ENCODE measurements at places on chromosomes 1 and 21. TPM values are rescaled to one million over a fixed set of nuclear protein-coding genes. Genes with fewer than 3 reads are reported as not detected.

DNA sequence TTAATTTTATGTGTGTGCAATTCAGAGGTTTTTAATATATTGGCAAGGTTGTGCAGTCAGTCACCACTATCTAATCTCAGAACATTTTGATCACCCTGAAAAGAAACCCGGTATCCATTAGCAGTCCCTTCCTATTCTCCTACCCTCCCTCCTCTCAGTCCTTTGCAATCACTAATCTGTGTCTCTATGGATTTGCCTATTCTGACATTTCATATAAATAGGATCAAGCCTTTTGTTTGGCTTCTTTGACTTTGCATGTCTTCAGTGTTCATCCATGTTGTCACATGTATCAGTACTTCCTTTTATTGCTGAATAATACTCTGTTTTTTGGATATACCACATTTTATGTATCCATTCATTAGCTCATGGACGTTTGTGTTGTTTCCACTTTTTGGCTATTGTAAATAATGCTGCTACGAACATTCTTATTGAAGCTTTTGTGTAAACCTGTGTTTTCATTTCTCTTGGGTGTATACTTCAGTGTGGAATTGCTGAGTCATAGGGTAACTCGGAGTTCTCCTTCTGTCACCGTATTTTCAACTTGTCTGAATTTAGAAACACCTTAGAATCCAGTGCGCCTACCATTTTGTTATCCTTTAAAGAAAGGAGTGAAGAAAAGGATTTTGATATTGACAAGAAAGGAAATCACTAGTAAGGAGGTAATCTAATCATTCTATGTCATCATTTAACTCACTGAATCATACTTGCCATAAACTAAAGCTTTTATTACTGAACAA is 3.4 kb downstream of the CEP85 start:
- peak; percentile 62 for DNase-seq

DNA sequence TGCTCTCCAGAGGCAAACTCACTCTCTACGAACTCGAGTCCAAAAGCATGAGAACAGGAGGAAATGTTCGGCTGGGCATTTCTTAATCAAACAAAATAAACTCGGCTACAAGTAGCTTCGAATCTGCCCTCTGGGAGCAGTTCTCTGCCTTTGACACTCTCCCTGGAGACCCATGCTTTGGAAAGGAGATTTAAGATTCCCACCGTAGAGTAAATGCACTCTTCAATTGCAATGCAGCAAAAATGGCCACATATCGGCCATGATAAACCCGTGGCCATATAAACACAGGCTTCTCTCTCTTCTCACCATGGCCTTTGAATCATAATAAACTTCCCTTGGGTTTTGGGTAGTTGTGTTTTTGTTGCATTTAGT is 215.4 kb downstream of the TOMM20 start:
- no peak for DNase-seq

DNA sequence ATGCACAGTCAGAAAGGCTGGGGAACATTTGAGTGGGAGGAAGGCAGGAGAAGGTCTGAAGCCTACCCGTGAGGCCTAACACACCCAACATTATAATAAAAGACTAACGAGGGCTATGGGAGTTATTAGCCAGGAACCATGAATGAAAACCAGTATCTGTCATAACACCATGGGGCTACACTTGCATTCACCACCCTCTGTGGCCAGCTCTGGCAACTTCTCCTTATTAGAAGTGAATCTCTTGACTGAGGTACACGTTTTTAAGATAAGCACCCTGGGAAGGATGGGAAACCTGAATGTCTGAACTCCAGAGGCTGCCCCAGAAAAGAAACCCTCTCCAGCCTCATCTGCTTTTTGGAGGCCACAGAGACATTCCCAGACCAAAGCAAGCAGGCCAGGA is 204.3 kb upstream of the RAB4A start:
- DNase-seq, result no peak

GRCh38 chr1:56758135-56758534 is 61.1 kb downstream of the FYB2 start:
- no peak for DNase-seq

DNA sequence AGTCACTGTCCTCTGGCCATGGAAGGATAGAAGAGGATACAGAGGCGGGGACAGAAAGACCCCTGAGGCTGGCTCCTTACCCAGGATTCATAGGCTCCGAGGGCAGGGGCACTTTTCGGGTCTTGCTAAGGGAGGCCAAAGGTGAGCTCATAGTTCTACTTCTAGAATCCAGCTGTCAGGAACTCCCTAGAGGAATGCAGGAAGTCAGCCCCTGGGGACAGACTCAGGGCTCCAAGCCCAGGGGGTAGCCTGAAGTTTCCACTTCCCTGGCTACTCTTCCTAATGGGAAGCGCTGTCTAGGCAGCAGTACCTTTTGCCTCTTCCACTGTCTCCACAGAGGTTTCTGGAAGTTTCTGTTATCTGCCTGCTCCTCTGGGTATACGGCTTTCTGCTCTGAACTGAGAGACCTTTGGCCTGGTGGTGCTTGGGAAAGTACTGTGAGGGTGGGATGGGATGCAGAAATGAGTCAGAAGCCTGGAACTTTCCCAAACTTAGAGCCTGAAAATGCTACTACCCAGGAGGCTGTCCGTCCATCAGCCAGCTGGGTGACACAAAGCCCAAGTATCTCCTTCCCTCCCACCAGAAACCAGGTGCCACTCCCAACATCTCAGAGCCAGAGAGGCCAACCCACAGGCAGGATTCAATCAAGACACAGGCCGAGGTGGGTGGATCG is 3.6 kb downstream of the UBXN11 start:
- DNase-seq, result peak; percentile 82

- DNase-seq, result peak; percentile 70
These were observed 91.7 kb upstream of the GNG4 start for GRCh38 chr1:235741294-235741693.

DNA sequence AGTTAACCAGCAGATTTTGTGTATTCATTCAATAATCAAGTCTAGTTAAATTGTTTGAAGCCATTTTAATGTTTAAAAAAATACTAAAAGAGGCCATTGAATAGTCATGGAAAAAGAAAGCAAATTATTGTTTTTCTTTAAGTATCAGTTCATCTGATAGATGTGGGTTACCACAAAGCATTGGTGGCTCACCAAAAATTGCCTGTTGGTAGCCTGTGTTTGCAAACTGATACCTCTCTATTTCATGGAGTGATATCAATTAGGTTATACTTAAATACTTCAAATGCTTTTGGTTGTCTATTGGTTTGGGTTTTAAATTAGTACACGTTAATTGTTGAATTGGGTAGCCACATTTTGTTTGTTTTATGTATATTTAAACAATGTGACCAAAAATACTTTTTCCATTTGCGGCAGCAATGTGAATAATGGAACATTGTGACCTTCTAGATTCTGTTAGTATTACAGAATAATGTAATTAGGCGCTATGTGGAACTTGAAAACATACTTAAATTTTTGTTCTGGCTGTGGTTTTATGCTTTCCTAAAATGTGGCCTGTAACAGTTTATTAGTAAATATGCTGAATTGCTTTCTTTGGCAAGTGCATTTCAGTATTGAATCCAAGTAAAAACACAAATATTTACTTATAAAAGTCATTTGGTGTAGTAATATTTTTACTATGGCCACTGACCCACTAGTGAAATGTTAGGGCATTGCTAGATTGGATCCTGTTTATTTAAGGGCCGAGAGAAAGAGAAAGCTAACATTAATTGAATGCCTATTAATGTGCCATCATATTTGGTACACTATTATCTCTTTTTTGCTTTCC is 37.1 kb upstream of the NBL1 start:
- DNase-seq, result peak; percentile 69

DNA sequence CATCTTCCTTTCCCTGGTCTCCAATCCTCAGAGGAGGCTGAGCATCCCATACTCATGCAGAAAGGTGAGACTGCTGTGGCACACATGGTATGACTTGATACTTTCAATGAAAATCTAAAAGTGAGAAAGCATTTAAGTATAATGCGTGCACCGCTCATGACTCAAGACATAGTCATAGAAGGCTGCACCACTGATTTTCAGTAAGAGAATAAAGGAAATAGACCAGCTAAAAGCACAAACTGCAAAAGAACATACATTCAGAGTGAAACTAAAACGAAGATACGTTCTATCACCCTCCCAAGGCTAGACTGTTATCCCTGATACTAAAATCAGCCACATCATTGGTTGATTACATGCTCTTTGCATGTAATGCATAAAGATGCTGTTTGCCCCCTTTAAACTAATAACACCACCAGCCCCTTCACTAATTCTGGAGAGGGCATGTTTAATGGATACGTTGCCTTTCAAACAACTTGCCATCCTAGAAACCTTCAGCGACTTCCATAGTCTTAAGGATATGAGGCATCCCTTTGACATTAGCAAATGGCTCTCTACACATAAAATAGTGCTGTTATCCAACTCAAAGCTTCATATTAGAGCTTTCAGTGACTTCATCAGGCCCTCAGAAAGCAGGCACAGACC is 2.1 kb downstream of the PLD5 start:
- no peak for DNase-seq

- no peak for DNase-seq
These were observed 37.1 kb upstream of the IL12RB2 start for GRCh38 chr1:67270541-67270940.

DNA sequence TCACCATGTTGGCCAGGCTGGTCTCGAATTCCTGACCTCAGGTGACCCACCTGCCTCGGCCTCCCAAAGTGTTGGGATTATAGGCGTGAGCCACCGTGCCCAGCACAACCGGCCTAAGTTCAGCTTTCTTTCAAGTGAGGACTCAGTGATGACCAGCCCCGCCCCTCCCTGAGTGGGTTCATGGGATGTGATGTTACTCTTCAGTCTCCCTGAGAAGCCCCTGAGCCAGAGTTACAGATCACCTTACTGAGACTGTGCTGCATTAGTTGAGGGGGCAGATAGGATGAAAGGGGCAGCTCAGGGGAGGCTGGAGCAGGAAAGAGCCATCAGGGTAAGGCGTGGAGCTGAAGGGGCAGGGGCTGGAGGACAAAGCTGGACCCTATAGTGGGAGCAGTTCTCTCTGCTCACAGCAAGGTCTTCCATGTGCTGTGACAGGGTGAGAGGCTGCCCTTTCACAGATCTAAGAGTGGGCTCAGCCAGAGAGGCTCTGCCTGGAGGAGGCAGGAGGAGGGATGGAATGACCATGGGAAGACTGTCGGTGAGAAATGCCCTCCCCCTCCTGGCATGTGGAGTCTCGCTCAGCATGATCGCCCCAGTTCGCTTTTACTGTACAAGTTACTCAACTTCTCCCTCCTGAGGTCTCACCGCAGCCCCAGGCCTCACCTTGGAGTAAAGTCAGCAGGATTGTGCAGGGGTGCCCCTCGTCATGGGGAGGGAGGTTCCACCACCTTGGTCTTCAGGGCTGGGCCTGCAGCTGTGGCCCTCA is 13.4 kb downstream of the SH2D2A start:
- DNase-seq, result no peak

DNA sequence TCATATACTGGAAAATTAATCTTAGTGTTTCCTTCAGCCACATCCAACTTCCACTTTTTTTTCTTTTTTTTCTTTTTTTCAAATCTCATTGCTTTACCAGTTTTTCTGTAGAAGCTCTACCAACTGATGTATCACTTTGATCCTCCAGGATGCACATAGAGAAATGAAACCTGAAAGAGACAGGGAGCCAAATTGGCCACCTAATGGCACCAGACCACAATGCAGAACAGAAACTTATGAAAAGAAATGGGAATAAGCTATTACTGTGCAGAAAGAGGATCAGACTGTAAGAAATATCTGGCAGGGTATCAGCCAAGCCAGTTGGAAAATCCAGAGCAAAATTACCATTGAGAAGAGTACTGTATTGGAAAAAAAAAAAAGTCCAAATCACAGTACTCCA is 1514.2 kb downstream of the MRPL39 start:
- no peak for DNase-seq

DNA sequence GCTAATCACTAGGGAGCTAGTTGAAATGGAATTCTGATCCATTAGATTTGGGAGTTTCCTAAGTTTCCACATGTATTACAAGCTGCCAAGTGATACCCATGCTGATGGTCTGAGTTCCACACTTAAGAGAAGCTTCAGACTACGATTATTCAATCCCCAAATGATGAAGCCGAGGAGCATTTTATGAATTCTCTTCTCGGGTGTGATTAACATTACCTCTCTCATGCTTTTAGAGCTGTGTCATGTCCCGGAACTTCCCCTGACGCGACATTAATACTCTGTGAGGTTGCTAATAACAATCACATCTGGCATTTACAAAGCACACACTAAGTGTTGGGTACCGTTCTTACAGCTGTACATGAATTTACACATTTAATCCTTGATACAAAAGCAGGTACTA is 63.0 kb downstream of the KCNJ15 start:
- DNase-seq, result no peak

DNA sequence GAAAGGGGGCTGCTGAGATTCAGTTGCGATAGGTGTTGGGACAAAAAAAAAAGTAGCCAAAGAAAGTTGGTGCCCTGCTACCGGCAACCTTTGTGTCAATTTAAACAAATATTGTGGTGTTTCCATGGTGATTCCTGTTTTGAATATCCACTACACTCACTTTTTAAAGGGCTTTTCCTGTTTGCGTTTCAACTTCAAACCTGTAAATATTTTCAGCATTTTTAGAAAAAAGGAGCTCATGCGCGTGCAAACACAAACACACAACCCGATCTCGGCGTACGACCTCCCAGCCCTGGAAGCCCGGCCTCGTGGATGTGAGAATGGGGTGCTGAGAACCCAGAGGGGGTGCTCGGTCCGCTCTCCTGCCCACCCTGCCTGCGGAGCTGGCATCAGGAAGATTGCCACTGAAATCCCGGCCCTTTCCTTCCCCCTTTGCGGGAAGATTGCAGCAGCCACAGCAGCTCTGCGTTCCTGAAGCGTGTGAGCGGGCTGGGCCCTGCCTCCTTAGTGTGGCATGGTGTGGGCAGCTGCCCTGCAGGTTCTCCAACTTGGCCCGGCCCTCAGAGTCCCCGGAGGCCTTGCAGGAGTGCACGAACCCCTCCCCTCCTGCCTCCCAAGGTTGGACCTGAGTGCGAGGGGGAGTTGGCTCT is 34.8 kb downstream of the CASZ1 start:
- no peak for DNase-seq

GRCh38 chr1:109803901-109804331 is 40.2 kb upstream of the EPS8L3 start:
- no peak for DNase-seq

DNA sequence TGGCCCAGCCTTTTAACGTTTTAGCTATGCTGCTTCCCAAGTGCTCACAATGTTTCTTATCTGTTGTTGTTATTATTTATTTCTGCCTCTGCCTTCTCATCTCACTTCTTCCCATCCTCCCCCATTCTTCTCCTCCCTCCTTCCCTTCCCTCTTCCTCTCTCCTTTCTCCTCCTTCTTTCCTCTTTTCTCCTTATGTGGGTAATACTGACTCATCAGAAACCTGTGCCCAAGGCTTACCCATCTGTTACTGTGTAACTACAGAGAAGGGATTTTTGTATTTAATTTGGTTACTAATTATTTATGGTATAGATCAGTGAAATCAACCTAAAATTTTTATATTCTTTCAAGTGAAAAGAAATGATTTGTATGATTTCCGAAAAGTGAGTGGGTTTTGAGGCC is 120.3 kb downstream of the KCNK2 start:
- DNase-seq, result no peak

GRCh38 chr1:37776946-37777516 is 12.1 kb upstream of the EPHA10 start:
- DNase-seq, result no peak

- DNase-seq, result no peak
These were observed 278.4 kb downstream of the TM2D1 start for GRCh38 chr1:61446531-61446991.

The AVPR1B gene
- total RNA-seq, result not detected

The C1orf226 gene
- total RNA-seq, result under 0.01 TPM

The SLC6A17 gene
- total RNA-seq, result under 0.01 TPM

The HFM1 gene
- total RNA-seq, result under 0.01 TPM

The TNFRSF4 gene
- 0.43 TPM for total RNA-seq

The FLG2 gene
- not detected for total RNA-seq

All from fibroblast of villous mesenchyme (primary cell).